T-cell (primary cell): ENCODE measurements at places on chromosomes 5 and 9. TPM values are rescaled to one million over a fixed set of nuclear protein-coding genes. Genes with fewer than 3 reads are reported as not detected.

DNA sequence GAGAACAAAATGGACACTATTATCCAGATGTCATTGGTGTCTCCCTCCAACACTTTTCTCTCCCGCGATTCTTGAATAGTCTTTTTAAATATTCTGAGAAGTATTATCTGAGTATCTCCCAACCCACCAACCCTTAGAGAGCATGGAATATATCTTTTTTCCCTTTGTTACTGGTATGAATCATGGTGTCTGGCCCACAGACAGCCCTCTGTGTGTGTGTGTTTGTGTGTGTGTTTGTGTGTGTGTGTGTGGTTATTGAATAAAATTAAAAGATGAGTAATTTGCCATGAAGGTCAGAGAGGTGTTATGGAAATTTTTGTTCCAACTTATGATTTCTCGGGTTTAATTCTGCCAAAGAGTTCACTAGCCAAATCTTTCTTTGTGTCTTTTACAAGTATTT, 47.7 kb downstream of the CAMK4 start:
- no peak for DNase-seq

GRCh38 chr9:114497236-114497635, 8.0 kb downstream of the WHRN start:
- no peak for DNase-seq

GRCh38 chr9:83792746-83793145, 24.8 kb downstream of the GKAP1 start:
- no peak for DNase-seq

DNA sequence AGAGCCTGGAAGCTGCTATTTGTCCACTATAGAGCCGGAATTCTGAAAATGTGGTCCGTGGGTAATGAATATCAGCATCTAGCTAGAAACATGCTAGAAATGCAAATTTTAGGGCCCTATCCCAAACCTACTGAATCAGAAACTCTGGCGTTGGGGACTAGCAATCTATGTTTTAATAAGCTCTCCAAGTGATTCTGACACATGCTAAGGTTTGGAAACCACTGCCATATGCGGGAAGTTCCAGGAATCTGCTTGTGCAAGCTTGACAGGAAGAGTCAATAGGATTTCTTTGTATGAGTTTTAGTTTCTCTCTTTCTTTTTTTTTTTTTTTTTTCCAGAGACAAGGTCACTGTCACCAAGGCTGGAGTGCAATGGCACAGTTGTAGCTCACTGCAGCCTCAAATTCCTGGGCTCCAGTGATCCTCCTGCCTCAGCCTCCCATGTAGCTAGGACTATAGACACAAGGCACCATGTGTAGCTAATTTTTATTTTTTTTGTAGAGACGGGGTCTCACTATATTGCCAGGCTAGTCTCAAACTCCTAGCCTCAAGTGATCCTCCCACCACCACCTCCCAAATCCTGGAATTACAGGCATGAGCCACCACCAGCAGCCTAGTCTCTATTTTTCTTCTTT, 26.4 kb upstream of the CARNMT1 start:
- DNase-seq, result no peak

DNA sequence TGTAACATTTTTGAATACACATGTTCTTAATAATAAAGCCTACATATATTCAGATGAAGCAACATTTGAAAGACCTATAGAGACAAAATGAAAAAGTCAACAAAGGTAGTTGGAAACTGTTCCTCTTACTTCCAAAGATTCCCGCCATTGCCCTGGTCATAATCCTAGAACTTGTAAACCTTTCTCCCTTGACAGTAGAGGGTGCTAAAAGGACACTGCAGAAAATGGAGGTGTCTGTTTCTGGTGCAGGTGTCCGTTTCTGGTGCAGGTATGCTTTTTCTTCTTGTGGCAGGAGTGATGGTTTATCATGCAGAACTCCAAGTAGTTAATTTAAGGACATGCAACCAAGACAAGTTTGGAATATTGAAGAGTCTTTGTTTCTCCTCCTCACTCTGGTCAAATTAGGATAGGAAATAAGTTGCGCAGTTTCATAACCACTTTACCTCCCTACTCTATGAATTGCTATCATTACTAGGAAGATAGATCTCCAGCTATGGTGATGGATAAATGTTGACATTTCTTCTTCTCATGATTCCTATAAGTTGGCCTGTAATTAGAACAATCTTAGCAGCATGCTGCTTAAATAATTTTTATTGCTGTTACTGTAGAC, 56.0 kb upstream of the FAM174A start:
- no peak for DNase-seq

DNA sequence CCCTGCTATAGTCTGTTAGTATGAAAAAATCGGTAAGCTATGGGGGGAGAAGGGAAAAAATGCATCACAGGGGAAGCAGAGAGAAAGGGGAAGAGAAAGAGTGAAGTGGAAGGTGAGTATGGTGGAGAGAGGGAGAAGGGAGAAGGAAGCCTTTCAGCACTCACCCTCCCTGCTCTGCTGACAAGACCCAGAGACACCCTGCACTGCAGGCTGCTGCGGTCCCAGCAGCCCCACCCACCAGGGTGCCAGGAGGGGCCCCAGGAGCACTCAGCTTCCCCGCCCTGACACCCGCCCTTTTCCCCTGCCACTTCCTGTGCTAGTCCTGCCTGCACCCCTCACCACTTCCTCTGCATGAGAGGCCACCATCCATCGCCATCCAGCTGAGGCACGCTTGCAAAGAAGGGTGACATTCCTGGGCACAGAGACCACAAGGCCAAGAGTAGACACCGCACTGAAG, 12.7 kb downstream of the STK10 start:
- peak; percentile 94 for DNase-seq

The NIPAL4 gene
- total RNA-seq, result 0.07 TPM

The ARL10 gene
- 10.6 TPM for total RNA-seq

The SPAG8 gene
- total RNA-seq, result 7.1 TPM

The NDUFS6 gene
- total RNA-seq, result 21.7 TPM

The LIX1 gene
- total RNA-seq, result not detected
